ENCODE measurements at places on chromosomes 7 and 10.

DNA sequence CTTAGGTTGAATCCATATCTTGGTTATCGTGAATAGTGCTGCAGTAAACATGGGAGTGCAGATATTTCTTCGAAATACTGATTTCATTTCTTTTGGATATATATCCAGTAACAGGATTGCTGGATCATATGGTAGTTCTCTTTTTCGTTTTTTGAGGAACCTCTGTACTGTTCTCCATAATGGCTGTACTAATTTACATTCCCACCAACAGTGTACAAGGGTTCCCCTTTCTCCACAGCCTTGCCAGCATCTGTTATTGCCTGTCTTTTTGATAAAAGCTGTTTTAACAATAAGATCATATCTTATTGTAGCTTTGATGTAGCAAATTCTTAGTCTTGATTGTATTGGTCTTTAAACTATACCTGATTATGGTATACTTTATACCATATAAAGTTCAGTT, 45.3 kb downstream of the ZNRF2 start:
- DNase-seq: no peak

GRCh38 chr7:84949501-84949900, 237.4 kb downstream of the SEMA3D start:
- no peak for DNase-seq

GRCh38 chr7:143499743-143500348, 22.2 kb downstream of the TAS2R41 start:
- DNase-seq: no peak

GRCh38 chr7:150466477-150466876, 16.0 kb downstream of the GIMAP8 start:
- no peak for DNase-seq

- DNase-seq: no peak
These were observed 5.4 kb downstream of the PPIA start for GRCh38 chr7:44801890-44802289.

- no peak for DNase-seq
These were observed 61.1 kb upstream of the IL6 start for GRCh38 chr7:22665923-22666322.

DNA sequence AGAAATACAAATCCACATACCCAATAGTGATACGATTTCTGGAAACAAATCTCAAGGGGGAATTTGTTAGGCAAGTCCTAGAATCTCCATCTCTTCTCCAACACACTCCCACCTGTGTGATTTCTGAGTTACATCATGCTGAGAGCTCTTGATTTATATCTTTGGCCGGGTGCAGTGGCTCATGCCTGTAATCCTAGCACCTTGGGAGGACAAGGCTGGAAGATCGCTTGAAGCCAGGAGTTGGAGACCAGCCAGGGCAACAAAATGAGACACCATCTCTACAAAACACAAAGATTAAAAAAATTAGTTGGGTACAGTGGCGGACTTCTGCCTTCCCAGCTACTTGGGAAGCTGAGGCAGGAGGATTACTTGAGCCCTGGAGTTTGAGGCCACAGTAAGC, 1.5 kb upstream of the MTPN start:
- no peak for DNase-seq

DNA sequence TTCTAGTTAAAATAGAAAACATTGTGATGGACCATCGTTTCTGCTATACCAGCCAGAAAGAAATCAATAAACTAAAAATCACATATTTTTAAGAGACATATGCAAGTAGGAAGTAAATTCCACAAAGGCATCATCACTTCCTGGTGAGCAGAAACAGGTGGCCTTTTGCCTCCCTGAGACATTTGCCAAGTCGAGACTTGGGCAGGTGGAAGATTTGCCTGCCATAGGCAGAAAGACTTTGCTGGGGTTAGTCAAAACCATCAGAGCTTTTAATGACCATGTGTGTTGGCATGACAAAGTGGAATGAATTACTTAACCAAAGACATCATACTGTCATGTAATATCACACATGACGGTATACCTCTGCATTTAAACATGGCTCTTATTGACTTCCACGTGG, 66.0 kb upstream of the FGL2 start:
- DNase-seq: no peak

- no peak for DNase-seq
These were observed 7.0 kb downstream of the GSAP start for GRCh38 chr7:77409005-77409738.

GRCh38 chr7:79615466-79615865, 162.0 kb upstream of the MAGI2 start:
- DNase-seq: no peak

GRCh38 chr7:44144968-44145478, 3.9 kb upstream of the MYL7 start:
- DNase-seq: no peak

- DNase-seq: no peak
These were observed 142.9 kb upstream of the ITGB1 start for GRCh38 chr10:33100781-33101391.

DNA sequence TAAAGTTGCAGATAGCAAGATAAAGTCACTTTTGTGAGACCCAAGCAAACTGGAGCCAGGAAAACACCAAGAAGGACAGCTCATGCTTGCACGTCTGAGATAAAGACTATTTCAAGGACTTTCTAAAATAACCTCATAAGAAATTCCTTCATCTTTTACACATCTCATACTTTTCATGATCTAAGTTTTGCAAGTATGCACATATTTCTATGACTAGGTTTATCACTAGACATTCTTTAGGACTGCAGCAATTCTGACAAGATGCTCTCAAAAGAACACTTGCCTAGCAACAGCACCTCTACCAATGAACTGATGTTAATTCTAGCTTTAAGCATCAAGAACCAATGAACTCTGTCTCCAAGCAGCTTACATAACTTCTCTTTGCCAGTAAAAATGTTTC, 457.6 kb downstream of the SEMA3D start:
- DNase-seq: no peak

DNA sequence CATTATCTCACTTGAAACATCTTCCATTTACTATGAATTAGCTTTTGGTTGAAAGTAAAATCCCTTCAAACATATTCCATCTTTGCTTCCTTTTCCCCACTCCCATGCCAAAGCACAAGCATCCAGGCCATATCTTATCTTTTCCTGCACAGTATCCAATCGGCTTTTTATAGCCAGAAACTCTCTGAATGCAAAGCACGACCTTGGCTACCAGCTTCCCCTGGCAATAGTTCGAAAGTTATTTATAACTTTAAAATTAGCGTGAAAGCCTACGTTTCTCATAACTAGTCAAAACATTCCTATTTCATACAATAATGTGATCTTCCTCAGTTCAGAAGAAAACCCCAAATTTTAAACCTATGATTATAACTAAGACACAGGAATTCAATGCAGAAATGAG, 440 bp downstream of the CTNNA3 start:
- no peak for DNase-seq

DNA sequence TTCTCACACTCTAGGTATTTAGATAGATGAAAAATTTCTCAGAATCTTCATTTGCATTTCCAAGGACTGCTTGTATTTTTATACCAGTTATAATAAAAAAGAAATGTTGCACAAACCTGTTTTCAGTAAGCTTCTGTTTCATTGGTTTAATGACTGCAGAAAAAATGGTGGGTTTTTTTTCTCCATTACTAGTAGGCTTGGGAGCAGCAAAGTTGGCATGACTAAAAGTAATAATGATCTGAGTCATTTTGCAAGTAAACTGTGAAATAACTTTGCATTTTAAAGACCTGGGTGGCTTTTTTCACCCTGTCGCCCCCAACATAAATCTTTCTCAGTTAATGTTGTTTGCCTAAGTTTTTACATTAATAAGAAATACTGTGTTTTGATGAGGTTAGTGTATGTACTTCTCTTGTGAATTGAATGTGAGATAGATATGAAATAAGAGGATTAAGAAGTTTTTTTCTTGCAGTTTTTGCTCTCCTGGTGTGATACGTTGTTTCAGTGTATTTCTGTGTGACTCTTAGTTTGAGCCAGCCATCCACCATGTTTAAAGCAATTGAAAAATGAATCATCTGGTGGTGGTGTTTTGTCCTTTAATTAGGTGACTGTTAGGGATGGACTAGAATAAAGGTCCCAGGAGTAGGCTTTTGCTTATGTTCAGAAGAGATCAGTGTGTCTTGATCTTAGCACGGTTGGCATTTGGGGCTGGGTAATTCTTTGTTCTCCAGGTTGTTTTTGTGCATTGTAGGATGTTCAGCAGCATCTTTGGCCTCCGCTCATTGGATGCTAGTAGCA, 1.8 kb downstream of the GNAI1 start:
- no peak for DNase-seq

GRCh38 chr7:152202056-152202455, 176.6 kb downstream of the GALNT11 start:
- no peak for DNase-seq
